ENCODE measurements at places on chromosomes 7 and 10.

- DNase-seq: no peak
These were observed 27.0 kb downstream of the DLD start for GRCh38 chr7:107917763-107918651.

- peak; percentile 40 for DNase-seq
These were observed 108.9 kb downstream of the SAMD9 start for GRCh38 chr7:93008833-93009232.

GRCh38 chr7:38229884-38230642, 43.4 kb downstream of the TARP start:
- DNase-seq: no peak

- DNase-seq: peak; percentile 33
These were observed 236.1 kb upstream of the BMPER start for GRCh38 chr7:33669251-33669670.

- DNase-seq: no peak
These were observed 64.6 kb downstream of the HERPUD2 start for GRCh38 chr7:35630024-35630972.

DNA sequence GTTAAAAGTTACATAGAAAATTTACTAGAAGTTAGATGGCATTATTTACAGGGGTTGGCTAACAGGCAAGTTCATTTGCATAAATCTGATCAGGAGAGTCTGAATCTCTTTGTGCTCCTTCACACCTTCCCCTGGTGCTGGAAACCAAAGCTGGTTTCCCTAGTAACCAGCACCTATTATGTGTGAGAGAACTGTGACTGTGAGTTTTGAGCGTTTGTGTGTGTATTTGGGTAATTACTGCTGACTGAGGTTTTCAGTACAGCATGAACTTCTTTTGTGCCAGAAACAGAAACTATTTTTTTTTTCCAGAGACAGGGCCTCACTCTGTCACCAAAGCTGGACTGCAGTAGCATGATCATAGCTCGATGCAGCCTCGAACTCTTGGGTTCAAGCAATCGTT, 10.3 kb upstream of the IFIT1B start:
- peak; percentile 87 for DNase-seq

GRCh38 chr10:103168438-103168837, 24.6 kb downstream of the NT5C2 start:
- DNase-seq: no peak

GRCh38 chr10:24651923-24652322, 71.8 kb downstream of the ARHGAP21 start:
- no peak for DNase-seq

- DNase-seq: no peak
These were observed 89.8 kb upstream of the LRRTM3 start for GRCh38 chr10:66836057-66836456.

- DNase-seq: peak; percentile 86
These were observed at the start of gene HPSE2 for GRCh38 chr10:99235658-99236626. TSS of gene HPSE2 (minus strand) at chr10:99235852.

DNA sequence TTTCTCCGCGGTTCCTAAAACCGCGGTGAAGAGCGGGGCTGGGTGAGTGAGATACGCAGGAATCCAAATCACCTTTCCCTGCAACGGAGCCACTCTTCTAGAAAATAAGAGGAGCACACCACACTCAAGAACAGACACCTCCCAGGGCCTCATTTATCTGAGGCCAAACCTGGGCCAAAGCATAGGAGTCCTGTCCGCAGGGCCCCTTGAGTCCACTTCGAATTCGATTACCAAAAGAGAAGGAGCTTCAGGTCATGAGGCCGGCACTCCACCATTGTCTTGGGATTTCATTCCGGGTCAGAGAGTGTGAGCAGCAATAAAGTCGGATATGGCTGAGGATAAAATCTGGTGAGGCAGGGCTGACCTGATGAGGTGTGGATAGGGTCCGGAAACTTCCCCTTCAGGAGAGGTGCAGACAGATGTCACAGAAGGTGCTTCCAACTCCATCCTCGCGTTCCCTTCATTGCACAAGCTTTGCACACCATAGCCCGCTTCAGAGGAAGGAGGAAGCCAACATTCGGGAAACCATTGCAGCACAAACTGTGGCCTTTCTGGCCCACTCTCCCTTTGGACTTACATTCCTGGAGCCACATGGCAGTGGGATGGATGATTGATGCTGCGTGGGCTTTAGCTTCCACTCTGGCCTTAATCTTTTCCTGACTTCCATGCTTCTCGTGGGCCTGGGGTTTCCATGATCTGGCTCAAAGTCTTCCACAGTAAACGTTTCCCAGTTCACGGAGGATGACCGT, 27.2 kb upstream of the ZNF273 start:
- no peak for DNase-seq

- no peak for DNase-seq
These were observed 74.5 kb downstream of the INSIG1 start for GRCh38 chr7:155371884-155372781.

DNA sequence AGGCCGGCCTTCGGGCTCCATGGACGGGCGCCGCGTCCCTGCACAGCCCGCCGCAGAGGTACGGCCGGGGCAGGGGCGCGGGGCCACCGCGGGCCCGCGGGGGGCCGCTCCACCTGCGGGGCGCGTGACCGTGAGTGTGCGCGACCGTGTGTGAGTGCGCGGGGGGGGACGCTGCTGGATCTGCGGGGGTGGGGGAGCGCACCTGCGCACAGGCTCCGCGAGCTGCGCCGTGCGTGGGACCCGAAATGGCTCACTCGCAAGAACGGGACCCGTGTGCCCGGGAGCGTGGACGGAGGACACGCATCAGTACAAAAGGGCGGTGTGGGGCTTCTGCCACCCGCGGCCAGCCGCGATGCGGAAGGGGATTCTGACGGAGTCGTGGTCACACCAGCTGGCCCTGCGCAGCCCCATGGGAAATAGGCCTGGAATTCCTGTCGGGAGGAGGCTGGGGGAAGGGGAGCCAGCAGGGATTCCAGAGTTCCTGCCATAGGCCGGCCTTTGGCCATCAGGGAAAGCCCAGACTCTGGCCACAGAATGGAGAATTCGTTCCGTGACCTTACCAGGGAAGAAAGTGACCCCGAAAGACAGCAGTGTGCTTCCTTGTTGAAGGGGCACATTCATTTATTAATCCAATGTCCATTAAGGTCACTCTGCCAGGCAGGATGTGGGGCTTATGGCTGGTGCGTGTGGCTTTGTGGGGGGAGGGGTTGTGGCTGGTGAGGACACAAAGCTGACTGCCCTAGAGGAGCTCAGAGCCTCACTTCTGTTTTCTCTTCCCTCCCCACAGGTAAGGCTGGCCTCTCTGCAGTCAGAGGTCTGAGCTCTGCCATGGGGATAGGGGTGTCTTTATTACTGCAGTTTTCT, 494 bp downstream of the REPIN1 start:
- peak; percentile 80 for DNase-seq

GRCh38 chr10:12689893-12690292, 311.6 kb downstream of the CCDC3 start:
- DNase-seq: no peak

DNA sequence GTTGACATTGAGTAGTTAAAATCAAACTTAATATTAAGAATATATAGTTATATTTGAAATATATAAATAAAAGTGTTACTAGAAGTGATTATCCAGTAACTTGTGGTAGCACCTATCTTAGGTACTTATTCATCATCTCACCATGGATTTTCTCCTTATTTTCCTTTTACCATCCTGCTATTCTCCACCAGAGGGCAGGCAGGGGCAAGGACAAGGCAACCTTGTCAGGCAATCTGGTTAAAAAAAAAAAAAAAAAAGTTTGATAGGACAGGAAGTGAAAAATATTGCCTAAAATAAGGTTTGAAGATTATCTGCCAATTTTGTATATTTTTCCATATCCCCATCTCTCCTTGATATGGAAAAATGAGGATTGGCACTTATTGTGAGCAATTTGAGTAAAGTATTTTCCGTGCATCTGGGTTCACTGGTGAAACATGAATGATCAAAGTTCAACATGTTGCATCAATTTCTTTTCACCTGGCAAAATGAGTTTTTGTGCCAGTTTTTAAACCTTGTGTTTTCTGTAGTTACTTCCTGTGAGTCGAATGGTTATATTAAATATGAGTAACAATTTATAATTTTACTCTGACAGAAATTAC, 256.7 kb downstream of the AGMO start:
- DNase-seq: peak; percentile 56

DNA sequence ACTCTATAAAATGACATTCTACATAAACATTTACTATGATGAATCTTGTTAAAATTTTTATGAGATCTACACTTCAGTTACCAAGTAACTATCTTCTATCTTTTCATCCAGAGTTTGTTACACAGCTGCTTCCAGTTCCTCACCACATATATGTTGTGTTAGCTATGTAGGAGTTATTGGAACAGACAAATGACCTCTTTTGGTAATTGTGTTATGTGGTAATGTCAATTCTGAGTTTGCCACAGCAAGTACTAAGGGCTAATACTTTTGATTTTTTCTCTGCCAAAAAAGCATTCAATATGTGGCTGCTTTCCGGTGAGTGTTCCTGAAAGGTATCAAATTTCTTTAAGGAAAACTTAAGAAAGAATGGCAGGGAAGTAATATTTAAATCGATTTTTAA, 573.9 kb upstream of the PCDH15 start:
- DNase-seq: no peak

DNA sequence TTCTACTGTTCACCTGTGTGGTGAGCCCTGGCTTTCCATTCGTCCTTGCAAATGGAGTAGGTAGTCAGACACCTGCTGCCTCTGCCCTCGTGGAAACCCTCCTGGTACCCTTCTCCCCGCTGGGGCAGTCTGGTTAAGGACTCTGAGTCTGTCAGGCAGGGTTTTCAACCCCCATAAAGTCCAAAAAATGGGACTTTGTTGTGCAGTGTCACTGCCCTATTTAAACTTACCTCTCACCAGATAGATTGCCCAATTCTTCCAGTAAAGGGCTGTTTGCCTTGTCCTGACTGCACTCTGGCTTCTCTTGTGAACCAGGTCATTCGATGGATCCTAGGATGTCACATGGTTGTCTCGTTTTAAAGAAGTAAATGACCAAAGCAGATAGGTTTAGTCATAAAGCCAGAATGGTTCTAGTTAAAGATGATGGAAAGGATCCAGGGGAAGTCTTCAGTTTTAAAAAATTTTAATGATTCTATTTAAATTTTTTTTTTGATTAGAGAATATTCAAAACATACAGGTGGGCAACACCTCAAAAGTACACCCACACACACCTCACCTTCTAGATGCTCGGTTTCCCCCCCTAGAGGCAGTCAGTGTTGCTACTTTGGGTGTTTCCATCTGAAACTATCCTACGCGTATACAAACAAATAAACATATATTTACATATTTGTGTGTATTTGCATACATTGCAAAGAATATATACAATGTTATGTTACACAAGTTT, 22.0 kb downstream of the TMEM176B start:
- no peak for DNase-seq

DNA sequence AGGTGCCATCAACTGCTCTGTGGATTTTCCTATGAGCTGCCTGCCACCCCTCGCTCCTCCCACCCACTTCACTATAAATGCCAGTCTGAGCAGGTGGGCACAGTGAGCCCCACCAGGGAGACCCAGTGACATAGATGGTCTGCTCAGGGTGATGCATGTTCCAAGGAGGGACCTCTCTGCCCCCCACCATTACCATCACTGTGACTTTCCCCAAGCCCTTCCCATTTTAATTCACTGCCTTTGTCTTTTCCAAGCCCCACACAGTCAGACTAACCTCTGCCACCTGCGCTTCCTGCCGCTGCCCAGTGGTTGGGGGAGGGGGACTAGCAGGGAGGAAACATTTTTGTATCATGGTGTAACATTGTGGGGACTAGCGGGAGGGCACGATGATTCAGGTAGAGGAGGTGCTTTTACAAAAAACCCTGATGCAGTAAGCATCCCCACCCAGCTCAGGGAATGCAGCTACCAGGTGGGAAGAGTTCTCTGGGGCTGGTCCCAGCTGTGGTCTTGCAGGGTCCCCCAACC, 24.6 kb downstream of the PRSS2 start:
- no peak for DNase-seq

GRCh38 chr7:28660132-28660531, 247.8 kb downstream of the CREB5 start:
- no peak for DNase-seq

DNA sequence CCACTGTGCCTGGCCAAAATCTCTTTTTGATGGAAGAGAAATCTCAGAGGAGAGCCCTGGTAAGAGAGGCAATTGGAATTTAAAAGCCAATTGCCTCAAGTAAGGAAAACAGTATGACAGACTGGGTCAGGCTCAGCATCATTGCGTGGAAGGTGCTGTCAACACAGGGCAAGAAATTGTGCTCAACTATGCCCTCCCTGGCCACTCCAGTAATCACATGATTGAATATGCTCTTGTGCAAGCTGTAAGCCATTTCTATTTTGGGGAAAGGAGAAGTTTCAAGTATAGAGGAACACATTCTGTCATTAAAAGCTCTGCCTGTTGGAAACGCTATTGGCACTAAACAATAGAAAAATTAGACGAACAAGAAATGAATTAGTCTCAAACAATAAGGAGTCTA, 1127.7 kb downstream of the REEP3 start:
- DNase-seq: no peak

GRCh38 chr10:18321371-18321770, 181.1 kb downstream of the CACNB2 start:
- DNase-seq: no peak

GRCh38 chr7:82049891-82050533, 280.2 kb upstream of the HGF start:
- DNase-seq: peak; percentile 8

DNA sequence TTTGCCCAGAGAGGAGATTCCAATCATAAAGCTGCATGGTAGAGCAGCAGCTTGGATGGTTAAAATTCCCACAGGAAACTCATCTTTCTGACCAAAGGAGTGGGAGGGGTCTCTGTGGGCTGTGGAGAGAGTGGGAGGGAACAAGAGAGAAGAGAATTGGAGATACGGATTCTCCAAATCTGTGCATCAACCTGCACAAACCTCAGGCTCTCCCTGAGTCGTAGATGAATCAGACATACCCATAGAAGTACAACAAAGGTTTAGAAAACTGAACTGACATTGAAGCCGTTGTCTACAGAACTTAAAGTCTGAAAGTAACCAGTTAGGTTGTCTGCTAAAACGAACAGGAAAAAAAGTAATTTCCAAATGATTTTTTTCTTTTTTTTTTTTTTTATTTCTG, 41.9 kb downstream of the CYCS start:
- no peak for DNase-seq

DNA sequence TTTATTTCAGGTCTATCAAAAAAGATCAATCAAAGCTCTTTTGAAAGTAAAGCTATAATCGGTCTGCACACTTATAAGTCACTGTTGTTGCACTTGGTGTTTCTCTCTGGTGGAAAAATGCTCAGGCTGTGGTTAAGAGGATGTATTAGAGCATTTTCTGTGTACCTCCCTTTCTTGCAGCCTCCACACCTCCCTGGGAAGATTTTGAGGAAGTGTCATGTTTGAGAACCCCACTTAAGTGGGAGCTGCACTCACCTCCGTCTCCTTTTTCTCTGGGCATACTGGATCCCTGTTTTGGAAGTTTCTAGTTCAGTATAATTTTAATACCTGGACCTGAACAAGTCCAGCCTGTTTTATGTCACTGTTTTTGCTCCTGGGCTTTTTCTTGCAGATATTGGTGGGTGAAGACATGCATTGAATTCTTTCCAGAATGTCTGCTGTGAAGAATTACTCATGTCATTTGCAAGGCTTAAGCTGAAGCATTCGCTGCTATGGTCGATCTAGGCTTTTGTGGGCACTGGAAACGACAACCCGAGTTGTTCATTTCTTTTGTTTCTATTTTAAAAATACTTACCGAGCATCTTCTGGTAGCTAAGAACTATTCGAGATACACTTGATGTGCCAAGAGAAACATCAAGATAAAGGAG, 36.6 kb downstream of the TCF7L2 start:
- no peak for DNase-seq

GRCh38 chr7:6026011-6026819, 5.0 kb upstream of the ANKRD61 start:
- DNase-seq: no peak

GRCh38 chr10:117262903-117263293, 22.0 kb downstream of the SLC18A2 start:
- no peak for DNase-seq

GRCh38 chr10:79149662-79150443, 81.1 kb downstream of the ZMIZ1 start:
- DNase-seq: no peak
